Smooth muscle cell of the brain vasculature (primary cell): ENCODE measurements at places on chromosomes 2 and 18.

GRCh38 chr18:10878703-10879102, 270.7 kb downstream of the PIEZO2 start:
- DNase-seq = no peak

- DNase-seq = no peak
Observed at GRCh38 chr2:71930049-71930681, 217.5 kb downstream of the CYP26B1 start.

- no peak for DNase-seq
Observed at GRCh38 chr2:110897966-110898365, 165.6 kb downstream of the ACOXL start.

GRCh38 chr18:9550429-9550828, 63.9 kb downstream of the PPP4R1 start:
- DNase-seq = no peak

DNA sequence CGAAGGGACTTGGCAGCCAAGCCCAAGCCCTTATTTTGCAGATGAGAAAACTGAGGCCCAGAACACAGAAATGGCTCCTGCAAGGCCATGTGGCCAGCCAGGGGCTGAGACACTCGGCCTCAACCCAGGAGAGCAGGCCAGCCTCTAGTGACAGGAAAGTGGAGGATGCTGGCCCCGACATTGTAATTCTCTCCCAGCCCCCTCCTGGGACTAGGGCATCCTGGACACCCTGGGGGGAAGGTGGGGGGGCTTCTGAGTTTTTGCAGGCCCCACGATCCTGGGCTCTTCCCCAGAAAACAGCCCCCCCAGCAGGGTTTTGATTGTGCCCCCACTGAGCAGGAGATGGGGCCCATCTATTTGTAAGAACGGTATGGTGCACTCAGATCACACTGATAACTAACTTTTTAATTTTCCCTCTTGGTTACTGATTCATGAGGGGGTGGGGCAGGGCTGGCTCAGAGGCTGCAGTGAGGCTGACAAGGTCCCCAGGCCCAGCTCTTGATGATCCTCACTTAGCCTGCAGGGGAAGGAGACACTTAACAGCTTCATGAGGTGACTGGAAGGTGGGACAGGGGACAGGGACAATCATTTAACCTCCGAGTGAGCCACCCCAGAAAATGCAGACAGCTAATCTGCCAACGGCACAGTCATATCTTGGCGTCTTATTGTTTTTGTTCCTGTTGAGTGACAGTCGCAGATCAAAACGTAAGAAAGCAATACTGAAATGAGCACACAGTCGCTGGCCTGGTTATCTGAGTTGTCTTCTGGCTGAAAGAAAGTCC, 18.9 kb downstream of the SMAD7 start:
- no peak for DNase-seq

- DNase-seq = no peak
Observed at GRCh38 chr2:196798980-196799379, 503 bp downstream of the GTF3C3 start.

DNA sequence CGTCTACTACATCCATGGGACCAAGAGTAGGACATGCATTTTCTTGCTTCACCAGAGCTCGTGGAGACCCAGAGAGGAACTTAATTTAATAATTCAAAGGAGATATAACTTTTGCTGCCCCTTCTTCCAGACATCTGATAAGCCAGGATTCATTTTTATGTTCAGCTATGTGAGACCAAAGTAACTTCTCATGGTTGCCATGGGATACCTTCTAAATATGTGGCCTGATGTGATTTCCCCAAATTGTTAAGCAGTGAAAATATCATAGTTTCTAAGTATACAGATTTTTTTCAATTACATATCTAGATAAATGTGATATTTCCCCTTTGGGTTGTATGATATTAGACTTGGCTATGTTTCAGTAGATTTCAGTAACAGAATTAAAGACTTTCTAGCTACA, 185.5 kb upstream of the FN1 start:
- DNase-seq = no peak

DNA sequence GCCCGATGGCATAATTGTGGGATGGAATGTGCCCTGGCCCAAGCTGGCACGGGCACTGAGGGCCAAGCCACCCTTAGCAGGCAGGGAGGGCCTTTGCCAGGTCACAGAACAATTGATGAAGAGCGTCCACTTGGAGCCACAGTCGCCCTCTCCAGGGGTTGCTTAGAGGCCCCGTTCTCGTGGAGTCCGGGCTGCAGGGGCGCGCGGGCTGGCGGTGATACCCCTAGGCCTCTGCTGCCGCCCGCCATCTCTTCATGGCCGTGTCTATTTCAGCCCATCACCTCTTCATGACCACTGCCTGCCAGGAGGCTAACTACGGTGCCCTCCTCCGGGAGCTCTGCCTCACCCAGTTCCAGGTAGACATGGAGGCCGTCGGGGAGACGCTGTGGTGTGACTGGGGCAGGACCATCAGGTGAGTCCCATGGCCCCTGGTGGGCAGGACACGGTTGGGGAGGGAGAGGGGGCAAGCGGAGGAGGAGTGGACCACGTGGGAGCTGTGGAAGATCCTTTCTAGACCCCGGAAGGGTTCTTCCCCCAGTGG, 17.6 kb downstream of the RAMP1 start:
- DNase-seq = no peak

GRCh38 chr2:158889135-158889853, 79.1 kb upstream of the TANC1 start:
- DNase-seq = no peak

GRCh38 chr2:127421116-127421800, 3.0 kb downstream of the PROC start:
- no peak for DNase-seq

- no peak for DNase-seq
Observed at GRCh38 chr2:168758970-168759820, 43.2 kb upstream of the NOSTRIN start.

- no peak for DNase-seq
Observed at GRCh38 chr18:61541673-61542072, 208.4 kb downstream of the CDH20 start.

GRCh38 chr2:20852670-20853069, 29.8 kb upstream of the LDAH start:
- DNase-seq = no peak

DNA sequence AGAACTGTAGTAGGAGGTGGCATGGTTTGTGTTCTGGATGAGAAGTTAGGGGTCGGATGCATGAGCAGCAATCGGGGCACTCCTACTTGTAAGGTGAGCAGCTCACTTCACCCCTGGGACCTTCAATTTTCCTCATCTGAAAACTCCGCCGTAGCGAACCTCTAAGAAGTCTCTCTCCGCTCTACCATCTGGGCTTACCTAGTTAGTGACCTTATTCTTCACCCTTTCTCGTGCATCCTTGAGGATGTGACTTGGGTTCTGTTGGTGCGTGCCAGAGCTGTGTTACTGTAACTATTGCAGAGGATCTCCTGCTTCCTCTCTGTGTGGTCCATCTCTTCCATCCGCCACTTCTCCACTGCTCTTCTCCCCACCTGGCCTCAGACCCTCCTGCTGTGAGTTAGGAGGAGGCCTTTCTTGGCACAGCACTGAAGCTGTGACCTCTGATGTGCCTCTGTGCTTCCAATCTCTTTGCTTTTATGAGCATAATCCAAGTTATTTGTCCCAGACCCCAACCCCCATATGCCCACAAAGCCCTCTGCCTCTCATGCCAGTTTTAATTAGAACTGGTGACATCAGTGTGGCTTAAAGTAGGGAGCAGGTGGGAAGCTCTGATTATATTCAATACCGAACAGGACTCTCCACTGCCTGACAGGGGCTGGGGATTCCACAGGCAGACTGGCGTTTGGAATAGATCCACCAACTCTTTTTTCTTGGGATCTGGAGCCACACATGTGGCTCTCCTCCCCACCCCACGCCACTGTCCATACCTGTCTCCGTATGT, 178.4 kb downstream of the BCL2 start:
- no peak for DNase-seq

GRCh38 chr2:106358081-106358480, 110.1 kb downstream of the RGPD3 start:
- no peak for DNase-seq

DNA sequence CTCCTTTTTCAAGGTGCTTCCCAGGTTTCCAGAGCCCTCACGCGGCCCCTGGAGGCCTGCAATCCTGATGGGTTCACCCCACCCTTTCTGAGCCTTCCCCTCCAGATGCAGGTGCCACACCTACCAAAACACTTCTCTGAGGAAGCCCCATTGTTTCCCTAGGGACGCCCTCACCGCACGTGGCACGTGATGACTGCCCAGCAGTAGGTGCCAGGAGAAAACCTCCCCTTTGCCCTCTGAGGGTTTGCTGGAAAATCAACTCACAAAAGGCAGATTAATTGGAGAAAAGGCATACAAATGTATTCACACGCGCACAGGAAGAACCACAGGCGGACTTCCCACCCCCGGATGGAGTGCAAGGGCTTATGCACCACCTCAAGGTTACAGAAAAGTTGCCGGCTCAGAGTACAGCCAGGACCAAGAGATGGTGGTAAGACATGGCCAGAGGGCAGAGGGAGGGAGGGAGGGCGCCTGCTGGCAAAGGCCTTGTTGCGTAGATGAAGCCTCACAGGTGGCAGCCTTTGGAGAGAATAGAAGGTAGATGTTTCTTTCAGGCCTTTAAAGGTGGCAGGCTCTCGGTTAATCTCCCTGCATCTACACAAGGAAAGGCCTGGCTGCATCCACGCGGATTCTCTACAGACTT, 269.4 kb upstream of the RAB6C start:
- no peak for DNase-seq
